ENCODE measurements at places on chromosomes 7 and 10. TPM values are rescaled to one million over a fixed set of nuclear protein-coding genes. Genes with fewer than 3 reads are reported as not detected.
A peak's percentile ranks its signal among the peaks of the same experiment; 100 is the strongest.

DNA sequence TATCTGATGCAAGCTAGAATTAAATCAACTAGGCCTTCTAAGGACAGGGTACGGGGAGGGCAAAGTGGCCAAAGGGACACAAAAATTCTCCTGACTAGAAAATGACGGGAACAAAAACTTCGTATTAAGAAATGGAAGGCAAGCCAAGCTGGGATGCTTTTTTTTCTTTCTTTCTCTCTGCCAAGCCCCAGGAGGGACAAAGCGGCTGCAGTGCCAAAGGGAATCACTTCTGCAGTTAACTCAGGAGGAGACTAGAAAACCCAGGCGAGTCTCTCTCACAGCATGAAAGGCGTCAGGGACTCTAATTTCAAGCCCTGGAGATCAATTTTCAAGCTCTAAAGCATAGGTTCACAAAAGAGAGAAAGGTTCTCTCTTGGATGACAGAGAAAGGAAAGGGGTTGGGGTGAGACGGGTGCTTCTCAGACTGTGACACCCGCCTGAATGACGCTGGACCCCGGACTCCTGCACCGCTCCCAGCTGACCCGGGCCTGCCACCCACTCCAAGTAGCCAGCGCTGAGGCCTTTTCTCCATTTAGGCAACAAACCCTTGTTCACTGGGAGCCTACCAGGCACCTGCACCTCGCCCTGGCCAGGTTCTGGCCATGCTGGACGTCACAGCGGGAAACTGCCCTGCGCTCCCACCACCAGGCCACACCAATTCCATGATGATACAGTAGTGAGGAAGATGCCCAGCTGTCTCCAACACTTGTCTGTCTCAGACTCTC is 56.5 kb downstream of the KIAA1549 start:
- no peaks in the 10 kb centered on the region for H3K4me1 ChIP-seq
- DNase-seq: no peak
- H3K27me3 ChIP-seq: no peaks in the 10 kb centered on the region

DNA sequence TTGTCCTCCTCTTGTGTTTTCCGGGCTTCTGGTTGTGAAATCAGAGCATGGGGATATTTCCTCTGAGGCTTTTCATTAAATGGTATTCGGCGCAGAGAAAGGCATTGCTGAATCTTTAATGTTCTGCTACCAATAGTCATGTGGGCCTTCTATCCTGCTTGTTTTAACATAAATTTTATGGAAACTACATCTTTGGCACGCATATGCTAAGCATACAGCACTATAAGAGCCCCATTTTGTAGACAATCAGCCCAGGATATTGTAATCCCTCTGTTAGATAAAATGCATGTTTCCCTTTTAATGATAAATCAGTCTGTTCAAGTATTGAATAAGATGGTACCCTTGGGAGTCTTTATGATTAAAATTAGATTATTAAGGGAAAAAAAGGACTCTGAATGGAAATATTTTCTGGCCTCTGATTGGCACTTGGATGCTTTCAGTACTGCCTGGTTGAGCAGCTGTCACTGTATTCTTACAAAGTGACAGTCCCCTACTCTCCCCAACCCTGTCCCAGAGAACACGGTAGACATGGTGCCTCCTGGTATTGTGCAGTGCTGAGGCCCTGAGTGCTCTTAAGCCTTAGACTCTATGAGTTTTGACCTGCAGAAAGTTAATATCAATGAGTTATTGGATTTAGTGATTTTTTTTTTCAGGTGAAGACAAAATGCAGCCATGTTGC is 256.3 kb downstream of the POU6F2 start:
- no peak overlapping the region for H3K27ac ChIP-seq
- H3K27me3 ChIP-seq: no peaks in the 10 kb centered on the region
- H3K4me3 ChIP-seq: no peak overlapping the region

GRCh38 chr7:36037121-36037662 is 115.9 kb upstream of the EEPD1 start:
- H3K4me1 ChIP-seq: peaks cover 11% of the 10 kb centered on the region
- H3K27me3 ChIP-seq: no peaks in the 10 kb centered on the region
- H3K27ac ChIP-seq: peak overlapping the region; percentile 40
- no peak overlapping the region for H3K4me3 ChIP-seq

GRCh38 chr7:75854233-75854632 is 24.6 kb upstream of the RHBDD2 start:
- no peak for DNase-seq
- no peaks in the 10 kb centered on the region for H3K36me3 ChIP-seq
- no peak overlapping the region for H3K4me3 ChIP-seq
- no peaks in the 10 kb centered on the region for H3K4me1 ChIP-seq
- no peak overlapping the region for H3K27ac ChIP-seq

DNA sequence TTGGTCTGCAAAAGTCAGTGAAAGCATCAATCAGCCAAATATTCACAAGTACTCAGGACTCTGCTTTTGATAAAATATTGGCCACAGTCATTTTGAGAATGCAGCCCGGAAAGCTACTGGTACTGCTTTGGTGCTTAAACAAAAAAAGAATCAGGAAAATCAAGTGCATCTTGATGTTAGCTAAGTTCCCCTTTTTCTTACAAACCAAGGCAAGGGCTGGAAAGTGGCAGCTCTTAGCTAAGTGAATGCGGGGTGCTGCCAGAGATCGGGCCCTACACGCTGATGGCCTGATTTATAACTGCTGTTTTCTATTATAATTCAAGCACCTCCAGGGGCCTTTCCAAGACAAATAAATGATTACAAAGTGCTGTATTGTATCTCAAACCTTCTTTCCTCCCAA is 136.8 kb upstream of the MGMT start:
- H3K27ac ChIP-seq: no peak overlapping the region
- no peak for DNase-seq
- H3K36me3 ChIP-seq: no peaks in the 10 kb centered on the region
- H3K4me3 ChIP-seq: no peak overlapping the region

DNA sequence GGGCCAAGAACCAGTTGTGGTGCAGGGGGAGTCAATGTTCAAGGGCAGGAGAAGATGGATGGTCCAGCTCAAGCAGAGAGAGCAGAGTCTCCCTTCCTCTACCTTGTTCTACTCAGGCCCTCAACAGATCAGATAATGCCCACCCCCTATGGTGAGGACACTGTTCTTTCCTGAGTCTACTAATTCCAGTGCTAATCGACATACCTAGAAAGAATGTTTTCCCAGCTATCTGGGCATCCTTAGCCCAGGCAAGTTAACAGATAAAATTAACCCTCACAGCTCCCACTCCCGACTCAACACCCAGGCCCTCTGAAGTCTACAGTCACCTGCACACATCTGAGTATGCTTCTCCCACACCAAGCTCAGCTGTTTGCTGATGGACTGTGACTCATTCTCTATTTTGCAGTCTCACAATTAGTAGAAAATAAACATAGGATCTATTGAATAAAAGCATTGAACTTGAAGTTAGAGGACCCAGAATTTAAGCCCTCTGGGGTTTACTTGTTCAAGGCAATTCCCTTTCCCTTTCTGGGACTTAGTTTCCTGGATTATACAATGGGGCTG is 17.1 kb downstream of the COL13A1 start:
- no peak overlapping the region for H3K27ac ChIP-seq
- H3K36me3 ChIP-seq: no peaks in the 10 kb centered on the region
- H3K4me1 ChIP-seq: no peaks in the 10 kb centered on the region
- H3K27me3 ChIP-seq: no peaks in the 10 kb centered on the region

DNA sequence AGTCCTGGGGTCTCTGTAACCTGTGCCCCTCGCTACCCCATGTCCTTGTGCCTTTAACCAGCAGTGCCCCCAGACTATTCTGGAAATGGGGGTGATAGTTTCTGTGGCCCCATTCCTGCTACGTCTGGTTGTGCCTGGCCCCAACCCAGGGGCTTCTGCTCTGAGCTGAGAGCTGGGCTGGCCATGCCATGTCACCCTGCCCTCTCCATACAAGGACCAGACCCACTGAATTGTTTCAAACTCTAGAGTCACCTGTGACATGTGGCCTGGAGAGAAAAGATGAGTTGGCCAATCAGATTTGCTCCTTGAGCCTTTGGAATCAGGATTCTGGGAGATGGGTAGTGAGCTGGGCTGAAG is 108.6 kb downstream of the GRK5 start:
- H3K4me3 ChIP-seq: no peak overlapping the region
- no peaks in the 10 kb centered on the region for H3K36me3 ChIP-seq
- peaks cover 25% of the 10 kb centered on the region for H3K4me1 ChIP-seq
- no peak overlapping the region for H3K27ac ChIP-seq
- no peaks in the 10 kb centered on the region for H3K27me3 ChIP-seq

- no peak for DNase-seq
- no peak overlapping the region for H3K27ac ChIP-seq
- H3K36me3 ChIP-seq: no peaks in the 10 kb centered on the region
Measured at GRCh38 chr10:44154956-44155355, 229.9 kb downstream of the CXCL12 start.

DNA sequence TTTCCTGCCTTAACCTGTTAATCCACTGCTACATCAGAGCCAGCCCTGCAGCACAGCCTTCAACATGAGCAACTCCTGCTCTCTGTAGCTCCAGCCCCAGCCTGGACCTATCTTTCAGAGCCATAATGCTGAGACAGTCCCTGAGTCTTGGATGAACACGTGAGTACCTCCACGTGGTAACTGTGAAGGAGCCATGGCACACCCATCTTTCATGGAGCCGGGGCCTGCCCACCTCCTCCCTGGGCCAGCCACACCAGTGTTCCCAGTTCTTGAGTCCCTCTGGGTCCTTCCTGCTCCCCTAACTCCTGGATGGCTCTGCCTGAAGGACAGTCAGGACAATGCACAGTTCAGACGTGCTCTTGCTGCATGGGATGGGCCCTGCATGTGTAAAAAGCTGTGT is 107.1 kb downstream of the TEX36 start:
- no peak overlapping the region for H3K27ac ChIP-seq
- H3K4me3 ChIP-seq: no peak overlapping the region
- no peak for DNase-seq
- H3K36me3 ChIP-seq: no peaks in the 10 kb centered on the region

DNA sequence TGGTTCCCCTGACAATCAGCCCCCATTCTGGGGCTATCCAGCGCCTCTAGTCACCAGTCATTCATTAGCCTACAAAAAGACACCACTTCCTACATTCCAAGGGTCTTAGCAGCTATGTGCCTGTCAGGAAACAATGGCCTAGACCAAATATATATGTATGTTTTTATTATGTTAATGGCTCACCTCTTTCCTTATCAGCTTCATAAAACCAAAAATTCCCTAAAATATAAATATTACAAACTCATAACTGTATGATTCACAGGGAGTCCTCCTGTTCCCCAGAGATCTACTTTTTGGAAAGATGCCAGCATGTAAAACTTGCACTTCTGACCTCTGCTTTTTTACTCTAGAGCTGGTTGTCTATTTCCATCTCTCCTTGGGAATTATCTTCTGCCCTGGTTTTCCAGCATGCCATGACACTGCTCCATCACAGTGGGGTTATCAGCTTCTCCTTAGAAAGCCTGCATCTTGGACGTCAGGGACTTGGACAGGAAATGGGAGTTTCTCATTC is 79.2 kb downstream of the ABCA13 start:
- DNase-seq: no peak
- H3K36me3 ChIP-seq: no peaks in the 10 kb centered on the region
- no peaks in the 10 kb centered on the region for H3K4me1 ChIP-seq
- H3K4me3 ChIP-seq: no peak overlapping the region

- no peaks in the 10 kb centered on the region for H3K4me1 ChIP-seq
- H3K36me3 ChIP-seq: no peaks in the 10 kb centered on the region
- DNase-seq: no peak
- no peaks in the 10 kb centered on the region for H3K27me3 ChIP-seq
- H3K4me3 ChIP-seq: no peak overlapping the region
- H3K27ac ChIP-seq: no peak overlapping the region
Measured at GRCh38 chr10:88608052-88608732, 21.6 kb downstream of the LIPJ start.

GRCh38 chr10:24904824-24905223 is 47.6 kb downstream of the PRTFDC1 start:
- no peak overlapping the region for H3K27ac ChIP-seq
- DNase-seq: no peak
- peaks cover 8% of the 10 kb centered on the region for H3K4me1 ChIP-seq
- no peaks in the 10 kb centered on the region for H3K36me3 ChIP-seq
- H3K4me3 ChIP-seq: no peak overlapping the region
- no peaks in the 10 kb centered on the region for H3K27me3 ChIP-seq

DNA sequence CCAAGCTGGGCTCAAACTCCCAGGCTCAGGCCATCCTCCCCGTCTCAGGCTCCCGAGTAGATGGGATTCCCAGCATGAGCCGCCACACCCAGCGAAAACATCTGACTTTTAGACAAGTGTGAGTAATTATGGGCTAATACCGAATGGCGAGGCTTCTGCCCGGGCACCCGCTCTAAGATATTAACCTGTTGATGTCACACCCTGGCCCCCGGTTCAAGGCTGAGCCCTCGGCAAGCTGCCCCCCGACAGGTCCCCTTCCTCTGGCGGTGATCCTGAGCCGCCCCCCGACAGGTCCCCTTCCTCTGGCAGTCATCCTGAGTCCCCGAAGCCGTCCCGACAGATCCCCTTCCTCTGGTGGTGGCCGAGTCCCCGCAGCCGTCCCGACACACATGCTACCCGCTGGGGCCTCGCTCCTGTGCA is 5.2 kb downstream of the PSMG3 start:
- no peak overlapping the region for H3K27ac ChIP-seq
- no peaks in the 10 kb centered on the region for H3K4me1 ChIP-seq
- H3K27me3 ChIP-seq: no peaks in the 10 kb centered on the region
- H3K4me3 ChIP-seq: no peak overlapping the region
- DNase-seq: no peak

DNA sequence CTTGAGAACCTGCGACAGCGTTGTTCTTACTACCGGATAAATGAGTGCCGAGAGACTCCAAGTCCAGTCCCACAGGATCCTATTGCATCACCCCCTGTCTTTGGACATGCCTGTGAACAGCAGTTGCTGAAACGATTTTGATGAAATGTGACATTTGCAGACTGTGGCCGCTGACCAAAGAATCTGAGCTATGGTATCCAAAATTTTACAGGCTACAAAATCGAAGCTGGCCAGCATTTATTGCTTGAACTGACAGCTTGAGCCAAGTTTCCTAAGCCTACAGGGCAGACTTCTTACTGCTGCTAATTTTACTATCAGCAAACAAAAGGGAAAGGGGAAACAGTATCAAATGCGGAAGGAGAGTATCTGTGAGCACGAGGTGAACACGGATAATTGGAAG is 12.1 kb upstream of the NPVF start:
- H3K27me3 ChIP-seq: no peaks in the 10 kb centered on the region
- H3K4me1 ChIP-seq: peaks cover 7% of the 10 kb centered on the region
- H3K36me3 ChIP-seq: no peaks in the 10 kb centered on the region
- no peak for DNase-seq
- H3K27ac ChIP-seq: no peak overlapping the region

Gene UNC5B
- 14.5 TPM for total RNA-seq

Gene TMEM236
- total RNA-seq: 0.07 TPM

Gene NXPH1
- total RNA-seq: not detected

Gene GATAD1
- total RNA-seq: 71.5 TPM

Gene GSTO2
- 18.8 TPM for total RNA-seq

Gene TMEM176B
- 0.31 TPM for total RNA-seq

Gene ANKRD1
- 19.6 TPM for total RNA-seq

Gene POLL
- total RNA-seq: 51.8 TPM

Gene BHLHA15
- 0.93 TPM for total RNA-seq

Measured in endodermal cell (in vitro differentiated cells).